ENCODE measurements at places on chromosomes 7 and 10.
A peak's percentile ranks its signal among the peaks of the same experiment; 100 is the strongest.

DNA sequence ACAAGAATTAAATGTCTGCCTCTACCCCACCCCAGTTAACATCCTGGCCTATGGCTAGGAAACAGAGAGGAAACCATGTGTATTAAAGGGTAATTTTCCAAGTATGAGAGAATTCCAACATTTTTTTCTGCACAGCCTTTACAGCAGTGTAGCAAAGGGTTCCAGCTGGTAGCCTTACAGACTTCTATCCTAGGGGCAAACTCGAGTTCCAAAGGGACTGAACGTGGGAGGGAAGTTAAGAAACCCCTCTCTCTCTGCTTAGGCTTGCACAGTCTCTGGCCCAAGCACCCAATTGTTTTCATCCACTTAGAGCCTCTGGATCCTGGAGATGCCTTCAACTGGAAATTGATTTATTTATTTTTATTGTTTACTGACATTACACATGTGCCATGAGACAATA lies 60.3 kb downstream of the SLC16A12 start:
- no peak for DNase-seq

DNA sequence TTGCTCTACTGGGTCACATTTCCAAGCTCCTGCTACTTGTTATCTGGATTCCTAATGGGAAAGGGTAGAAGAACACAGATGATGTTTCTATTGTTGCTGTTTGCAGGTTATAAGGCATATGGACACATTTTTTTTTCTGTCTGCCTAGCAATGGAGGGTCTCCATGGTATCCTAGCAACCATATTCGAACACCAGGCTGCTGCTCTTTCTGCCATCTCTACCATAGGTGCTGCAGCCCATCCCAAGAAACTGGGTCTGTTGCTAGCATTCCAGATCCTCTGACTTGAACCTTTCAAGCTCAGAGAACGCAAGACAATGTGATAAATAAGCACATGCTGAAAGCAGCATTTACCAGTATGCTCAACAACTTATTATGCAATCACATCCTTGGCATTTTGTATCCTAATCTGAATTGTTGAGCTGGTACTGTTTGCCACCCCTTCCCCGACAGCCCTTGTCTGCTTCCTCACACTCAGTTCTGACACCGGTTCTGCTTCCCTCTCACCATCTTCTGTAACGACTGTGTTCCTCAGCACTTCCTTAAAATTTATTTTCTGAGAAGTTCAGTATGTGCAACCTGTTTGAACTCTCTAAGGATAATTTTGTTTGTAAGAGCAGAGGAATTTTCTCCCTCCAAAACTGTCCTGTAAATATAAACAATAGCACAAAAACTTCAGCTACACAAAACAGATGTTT lies 6.2 kb downstream of the PRKG1 start:
- DNase-seq: no peak

- peak; percentile 50 for DNase-seq
Observed at GRCh38 chr7:92717993-92718716, 118.2 kb downstream of the CDK6 start.

DNA sequence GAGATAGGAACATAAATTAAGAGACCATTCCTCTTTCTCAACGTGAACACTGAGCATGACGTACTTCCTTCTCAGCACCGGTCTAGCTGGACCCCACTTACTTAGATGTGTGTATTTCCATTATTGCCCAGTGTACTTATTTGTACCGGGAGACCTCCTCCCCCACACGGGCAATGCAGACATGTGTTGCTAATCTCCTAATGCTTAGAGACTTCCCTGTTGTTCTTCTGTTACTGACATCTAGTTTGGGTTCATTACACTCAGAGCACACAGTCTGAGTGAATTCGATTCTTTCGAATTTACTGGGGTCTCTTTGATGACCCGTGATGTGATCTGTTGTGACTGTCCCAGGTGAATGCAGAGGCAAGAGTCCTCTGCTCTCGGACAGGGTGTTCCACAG lies 260.0 kb downstream of the MAD1L1 start:
- no peak for DNase-seq

- DNase-seq: peak; percentile 21
Observed at GRCh38 chr10:30111340-30112022, 52.1 kb upstream of the JCAD start.

DNA sequence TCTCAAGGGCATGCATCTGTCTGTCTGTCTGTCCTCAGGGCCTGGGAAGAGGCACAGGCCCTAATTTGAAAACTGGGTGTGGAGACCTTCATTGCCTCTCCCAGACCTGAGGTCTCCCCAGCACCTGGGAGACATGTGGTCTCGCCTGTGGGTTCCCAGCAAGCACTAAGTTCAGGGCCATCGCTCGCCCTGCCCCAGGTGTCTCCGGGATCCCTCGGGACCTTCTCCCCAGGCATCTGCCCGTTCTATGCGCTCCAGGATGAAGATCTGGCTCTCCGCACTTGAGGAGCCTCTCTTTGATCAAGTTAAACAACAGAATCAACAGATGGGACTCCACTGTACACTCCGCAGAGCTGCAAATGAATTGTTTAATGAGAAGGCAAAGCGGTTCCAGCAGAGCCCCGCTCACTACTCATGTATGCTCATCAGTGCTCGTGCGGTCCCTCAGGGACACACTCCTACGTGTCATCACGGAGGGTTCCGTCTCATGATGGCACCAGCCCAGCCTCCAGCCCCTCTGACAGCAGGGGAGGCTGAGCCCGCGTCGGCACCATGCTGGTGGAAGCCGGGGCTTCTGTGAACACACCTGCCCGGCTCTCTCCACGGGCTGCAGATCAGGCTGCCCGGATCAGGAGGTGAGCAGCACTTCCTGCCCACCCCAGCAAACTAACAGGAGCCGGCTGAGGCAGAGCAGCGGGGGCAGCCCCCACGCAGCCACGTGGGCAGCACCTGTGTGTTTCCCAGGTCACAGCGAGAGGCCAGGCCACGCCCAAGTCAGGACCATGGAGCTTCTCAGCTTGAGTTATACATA lies 132.8 kb downstream of the TCERG1L start:
- DNase-seq: no peak

DNA sequence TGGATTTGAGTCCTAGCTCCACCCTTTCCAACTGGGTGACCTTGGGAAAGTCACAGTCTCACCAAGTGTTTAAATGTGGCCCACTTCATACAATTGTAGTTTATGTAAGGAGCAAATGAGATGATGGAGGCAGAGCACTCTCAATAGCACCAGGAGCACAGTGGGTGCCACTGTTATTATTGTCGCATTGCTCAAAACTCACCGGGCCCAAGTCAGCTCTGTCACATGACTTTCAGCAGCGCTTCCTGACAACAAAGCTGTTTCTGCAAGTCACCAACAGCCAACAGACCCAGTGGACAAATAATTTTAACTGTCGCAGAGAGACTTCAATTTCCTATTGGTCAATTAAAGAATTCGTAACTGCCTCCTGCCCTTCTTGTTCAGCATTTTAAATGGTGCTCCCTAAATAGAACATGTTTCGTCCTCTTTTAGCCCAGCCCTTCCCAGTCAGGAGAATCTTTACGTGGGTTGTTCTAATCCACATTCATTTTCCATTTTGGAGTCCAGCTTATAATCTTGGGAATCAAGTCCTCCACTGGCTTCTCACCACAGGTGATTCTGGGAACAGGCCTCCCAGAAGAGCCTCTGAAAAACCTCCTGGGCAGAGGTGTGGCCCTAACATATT lies 415.6 kb upstream of the NPVF start:
- DNase-seq: no peak

DNA sequence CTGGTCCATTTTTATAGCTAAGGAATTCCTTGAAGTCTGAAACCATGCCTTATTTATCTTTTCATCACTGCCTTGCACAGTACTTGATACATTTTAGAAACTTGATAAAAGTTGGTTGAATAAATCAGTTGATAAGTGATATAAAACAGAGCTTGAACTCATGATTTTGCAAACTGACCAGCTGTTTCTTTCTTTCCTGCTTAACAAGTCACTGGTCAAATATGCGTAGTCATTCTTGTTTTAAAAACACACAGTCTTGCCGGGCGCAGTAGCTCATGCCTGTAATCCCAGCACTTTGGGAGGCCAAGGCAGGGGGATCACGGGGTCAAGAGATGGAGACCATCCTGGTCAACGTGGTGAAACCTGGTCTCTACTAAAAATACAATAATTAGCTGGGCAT lies 6.3 kb downstream of the TPST1 start:
- DNase-seq: no peak

GRCh38 chr10:71395621-71396020 lies 1.1 kb upstream of the CDH23 start:
- DNase-seq: no peak

DNA sequence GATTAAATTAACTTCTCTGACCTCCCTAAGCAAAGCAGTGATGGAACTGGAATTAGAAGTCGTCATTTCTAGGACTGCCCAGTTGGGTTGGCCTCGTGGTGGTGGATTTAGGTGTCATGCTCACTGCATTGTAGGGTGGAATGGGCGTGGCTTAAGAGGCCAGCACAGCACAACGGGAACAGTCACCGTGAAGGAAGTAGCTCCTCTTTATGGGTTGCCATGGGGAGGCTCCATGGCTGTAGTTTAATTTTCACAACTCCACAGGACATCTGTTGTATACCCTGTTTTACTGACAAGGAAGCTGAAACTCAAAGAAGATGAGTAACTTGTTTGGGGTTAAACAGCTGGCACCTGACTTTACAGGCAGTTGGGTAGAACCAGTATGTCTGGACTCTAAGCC lies 208.3 kb downstream of the CELF2 start:
- DNase-seq: no peak

DNA sequence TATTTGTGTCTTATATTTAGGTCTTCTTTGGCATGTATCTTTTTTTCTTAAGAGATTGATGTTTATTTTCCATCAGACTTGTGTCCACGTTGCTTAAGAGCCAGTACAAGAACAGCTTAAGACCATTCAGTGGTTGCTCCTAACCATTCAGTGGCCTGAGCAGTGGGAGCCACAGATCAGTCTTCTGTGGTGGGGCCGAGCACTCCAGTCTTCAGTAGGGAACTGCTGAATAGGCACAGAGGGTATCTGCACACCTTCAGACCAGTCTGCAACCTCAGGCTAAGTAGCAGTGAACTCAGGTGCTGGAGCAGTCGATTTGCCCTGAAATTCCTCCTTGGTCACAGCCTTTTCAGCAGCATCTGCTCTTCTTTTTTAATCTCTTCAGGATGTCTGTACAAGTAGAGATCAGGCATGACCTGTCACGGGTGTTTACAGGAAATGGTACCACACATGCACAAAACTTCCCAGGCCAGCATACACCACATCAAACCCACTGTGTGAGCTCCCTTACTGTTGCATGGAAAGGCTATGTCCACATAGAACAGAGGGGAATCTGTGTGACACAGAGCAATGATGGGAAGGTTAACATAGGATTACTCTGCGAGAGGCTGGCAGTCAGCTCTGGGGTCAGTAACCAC lies 51.5 kb downstream of the FAM107B start:
- DNase-seq: no peak

DNA sequence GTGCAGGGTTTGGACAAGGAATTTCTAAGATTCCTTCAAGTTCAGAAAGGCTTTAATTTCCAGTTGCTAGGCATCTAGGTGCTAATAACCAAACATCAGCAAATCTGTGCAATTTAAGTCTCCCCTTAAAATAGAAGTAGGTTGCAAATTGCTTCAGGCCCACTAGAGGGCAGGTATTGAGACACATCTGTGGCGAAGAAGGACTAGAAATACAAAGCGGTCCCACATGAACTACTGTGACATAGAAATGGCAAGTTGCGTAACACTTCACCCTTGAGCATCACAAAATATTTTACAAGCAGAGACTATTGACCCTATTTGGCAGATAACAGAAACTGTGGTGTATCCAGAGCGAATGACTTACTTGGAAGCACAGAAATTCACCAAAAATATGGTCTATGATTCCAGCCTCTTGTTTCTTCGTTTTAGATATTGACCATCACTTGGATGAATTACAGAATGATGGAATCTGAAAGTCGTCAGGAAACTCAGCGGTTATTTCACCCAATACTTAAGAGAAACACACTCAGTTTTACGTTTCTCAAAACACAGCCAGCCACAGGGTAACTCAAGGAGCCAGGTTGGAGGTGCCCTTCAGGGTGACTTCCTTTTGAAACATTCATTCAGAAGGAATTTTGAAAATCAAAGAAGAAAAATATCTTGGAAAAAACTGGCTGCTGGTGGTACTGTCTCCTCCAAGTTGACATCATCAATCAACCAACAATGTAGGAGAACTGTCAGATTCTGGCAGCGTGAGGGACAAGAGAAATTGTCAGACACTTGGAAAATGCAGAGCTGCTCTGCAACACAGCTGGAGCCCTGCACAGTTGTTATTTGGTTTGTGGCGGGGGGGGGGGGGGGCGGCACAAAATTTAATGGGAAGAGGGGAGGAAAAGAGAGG lies 256.3 kb upstream of the MINDY3 start:
- peak; percentile 2 for DNase-seq

- no peak for DNase-seq
Observed at GRCh38 chr7:2001601-2002442, 230.9 kb downstream of the MAD1L1 start.

DNA sequence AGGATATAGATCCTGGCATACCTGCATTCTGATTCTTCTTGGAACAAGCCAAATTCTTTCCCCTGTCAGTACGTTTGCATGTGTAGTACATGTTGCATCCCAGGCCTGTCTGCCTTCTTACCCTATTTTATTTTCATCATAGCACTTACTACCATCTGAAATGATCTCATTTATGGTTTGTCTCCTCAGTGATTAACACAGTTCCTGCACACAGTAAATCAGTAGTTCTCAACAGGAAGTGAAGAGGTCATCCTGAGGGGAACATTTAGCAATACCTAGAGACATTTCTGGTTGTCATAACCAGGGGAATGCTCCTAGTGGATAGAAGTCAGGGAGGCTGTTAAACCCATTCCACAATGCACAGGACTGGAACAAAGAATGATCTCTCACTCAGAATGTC lies 38.2 kb upstream of the SLC26A4 start:
- peak; percentile 21 for DNase-seq

DNA sequence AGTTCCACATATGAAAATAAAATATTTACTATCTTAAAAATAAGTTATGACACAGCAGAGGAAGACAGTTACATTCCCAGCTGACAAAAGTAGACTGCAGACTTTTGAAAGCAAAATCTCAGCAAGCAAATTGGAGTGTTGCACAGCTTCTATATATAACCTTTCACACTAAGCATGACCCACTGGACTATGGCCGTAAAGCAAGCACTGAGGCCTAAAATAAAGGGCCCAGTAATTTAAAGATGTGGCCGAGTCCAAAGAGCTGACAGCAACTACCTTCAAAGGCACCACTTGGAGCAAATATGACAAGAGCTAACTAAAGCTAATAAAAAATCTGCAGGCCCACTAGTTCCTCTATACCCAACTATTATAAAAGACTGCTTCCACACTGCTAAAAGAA lies 6.5 kb downstream of the GDI2 start:
- DNase-seq: no peak

DNA sequence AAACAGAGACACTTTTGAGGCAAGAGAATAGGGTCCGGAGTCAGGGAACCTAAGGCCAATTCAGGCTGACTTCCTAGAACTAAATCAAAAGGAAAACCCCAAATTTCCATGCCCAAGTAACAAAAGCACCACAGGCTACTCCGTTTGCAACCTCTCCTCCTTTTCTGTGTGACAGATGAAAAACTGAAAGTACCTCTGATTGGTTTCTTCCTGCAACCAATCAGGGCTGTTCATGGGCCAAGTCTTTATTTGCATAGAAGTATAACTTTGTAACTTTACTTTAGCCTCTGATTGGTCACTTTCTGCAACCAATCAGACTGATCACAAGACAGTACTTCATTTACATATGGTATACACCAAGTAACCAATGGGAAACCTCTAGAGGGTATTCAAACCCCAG lies 239.9 kb upstream of the KCND2 start:
- no peak for DNase-seq

- no peak for DNase-seq
Observed at GRCh38 chr7:139675127-139676125, 102.4 kb downstream of the HIPK2 start.

All from SW 1271 (cell line).